NCI-H1436 (cell line): ENCODE measurements at places on chromosomes 16 and 17.

DNA sequence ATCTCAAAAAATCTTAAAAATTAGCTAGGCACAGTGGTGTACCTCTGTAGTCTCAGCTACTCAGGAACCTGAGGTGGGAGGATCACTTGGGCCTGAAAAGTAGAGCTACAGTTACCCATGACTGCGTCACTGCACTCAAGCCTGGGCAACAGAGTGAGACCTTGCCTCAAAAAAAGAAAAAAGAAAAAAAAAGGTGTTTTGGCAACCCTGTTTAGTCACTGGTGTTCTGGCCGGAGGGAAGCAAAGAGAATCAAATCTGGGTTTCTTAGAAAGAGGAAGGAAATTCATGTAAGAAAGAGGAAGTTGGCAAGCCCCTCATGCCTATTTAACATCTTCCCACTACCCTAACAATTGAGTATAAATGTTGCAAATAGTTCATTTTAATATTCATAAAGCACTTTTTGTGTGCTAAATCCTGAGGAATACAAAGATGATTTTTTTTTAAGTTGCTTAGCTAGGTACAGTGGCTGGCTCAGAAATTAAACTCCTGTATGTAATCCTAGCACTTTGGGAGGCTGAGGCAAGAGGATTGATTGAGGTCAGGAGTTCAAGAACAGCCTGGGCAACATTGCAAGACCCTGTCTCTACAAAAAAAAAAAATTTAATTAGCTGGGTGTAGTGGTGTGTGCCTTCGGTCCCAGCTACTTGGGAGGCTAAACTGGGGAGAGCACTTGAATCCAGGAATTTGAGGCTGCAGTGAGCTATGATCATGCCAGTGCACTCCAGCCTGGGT, 6.5 kb upstream of the USP32 start:
- no peak for DNase-seq

DNA sequence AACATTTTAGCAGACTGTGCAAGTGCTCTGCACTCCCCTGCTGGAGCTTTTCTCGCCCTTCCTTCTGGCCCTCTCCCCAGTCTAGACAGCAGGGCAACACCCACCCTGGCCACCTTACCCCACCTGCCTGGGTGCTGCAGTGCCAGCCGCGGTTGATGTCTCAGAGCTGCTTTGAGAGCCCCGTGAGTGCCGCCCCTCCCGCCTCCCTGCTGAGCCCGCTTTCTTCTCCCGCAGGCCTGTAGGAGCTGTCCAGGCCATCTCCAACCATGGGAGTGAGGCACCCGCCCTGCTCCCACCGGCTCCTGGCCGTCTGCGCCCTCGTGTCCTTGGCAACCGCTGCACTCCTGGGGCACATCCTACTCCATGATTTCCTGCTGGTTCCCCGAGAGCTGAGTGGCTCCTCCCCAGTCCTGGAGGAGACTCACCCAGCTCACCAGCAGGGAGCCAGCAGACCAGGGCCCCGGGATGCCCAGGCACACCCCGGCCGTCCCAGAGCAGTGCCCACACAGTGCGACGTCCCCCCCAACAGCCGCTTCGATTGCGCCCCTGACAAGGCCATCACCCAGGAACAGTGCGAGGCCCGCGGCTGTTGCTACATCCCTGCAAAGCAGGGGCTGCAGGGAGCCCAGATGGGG, 3.1 kb downstream of the GAA start:
- peak; percentile 33 for DNase-seq

DNA sequence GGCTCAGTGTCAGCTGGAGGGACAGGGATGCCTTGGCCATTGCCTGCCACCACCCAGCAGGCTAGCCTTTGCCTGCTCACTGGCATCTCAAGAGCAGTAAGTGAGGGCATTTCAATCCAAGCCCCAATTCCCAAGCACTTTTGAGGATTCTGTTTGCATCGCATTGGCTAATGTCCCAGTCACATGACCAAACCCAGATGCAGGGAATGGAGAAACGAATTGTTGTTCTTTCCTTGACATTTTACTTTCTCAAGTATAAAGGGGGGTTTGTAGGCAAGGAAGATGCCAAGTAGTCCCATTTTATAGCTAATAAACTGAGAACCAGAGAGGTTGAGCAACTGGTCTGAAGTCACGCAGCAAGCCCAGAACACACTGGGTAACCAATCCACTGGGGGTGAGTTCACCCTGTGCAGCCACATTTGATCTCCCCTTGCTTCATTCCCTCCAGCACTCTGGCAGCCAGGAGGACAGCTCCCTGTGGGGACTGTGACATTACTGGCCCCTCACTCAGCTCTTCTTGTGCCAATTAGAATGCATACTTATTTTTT, 193.8 kb upstream of the CACNG3 start:
- DNase-seq, result no peak

GRCh38 chr17:77810536-77810935, 148.0 kb upstream of the TNRC6C start:
- no peak for DNase-seq

- no peak for DNase-seq
These were observed 3.0 kb upstream of the MGAT5B start for GRCh38 chr17:76865174-76865573.

GRCh38 chr16:28042811-28043210, 20.7 kb downstream of the GSG1L start:
- no peak for DNase-seq

DNA sequence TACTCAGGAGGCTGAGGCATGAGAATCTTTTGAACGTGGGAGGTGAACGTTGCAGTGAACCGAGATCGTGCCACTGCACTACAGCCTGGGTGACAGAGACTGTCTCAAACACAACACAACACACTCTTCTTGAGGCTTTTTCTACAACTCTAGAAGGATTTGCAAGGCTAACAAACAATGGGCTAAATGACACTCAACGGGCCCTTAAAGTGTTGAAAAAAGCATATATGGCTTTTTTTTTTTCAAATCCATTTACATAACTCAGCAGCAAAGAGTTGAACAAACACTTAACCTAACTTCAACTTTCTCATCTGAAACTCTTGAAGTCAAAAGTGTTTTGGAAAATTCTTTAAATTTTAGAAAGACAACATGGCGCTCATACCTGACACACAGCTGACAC, 22.3 kb downstream of the CDR2 start:
- no peak for DNase-seq

GRCh38 chr17:48460052-48460451, 30.0 kb upstream of the SKAP1 start:
- no peak for DNase-seq

DNA sequence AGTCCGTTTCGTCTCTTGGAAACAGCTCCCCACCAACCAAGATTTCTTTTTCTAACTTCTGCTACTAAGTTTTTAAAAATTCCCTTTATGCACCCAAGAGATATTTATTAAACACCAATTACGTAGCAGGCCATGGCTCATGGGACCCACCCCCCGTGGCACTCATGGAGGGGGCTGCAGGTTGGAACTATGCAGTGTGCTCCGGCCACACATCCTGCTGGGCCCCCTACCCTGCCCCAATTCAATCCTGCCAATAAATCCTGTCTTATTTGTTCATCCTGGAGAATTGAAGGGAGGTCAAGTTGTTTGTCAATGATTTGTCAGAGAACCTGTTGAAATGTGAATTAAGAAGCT, 48.2 kb downstream of the IL21R start:
- DNase-seq, result no peak

DNA sequence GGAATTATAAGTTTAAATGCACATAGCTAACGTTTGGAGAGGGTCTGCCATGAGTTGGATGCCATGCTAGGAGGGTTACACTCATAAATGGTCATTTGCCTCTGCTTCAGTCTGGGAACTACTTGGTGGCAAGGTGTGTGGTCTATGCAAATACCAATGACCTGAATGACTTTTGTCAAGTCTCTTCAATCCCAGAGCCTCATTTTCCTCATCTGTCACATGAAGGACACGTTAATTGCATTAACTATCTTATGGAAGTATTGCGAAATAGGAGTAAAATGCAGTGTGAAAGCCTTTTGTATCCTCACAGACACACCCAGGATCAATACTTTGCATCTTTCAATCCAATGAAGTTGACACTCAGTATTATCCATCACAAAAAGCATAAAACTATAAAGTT, 62.8 kb downstream of the CDK5R1 start:
- no peak for DNase-seq

- no peak for DNase-seq
These were observed 241.4 kb downstream of the PMP22 start for GRCh38 chr17:15023589-15024336.

- DNase-seq, result no peak
These were observed 18.6 kb downstream of the KNOP1 start for GRCh38 chr16:19699472-19699871.

DNA sequence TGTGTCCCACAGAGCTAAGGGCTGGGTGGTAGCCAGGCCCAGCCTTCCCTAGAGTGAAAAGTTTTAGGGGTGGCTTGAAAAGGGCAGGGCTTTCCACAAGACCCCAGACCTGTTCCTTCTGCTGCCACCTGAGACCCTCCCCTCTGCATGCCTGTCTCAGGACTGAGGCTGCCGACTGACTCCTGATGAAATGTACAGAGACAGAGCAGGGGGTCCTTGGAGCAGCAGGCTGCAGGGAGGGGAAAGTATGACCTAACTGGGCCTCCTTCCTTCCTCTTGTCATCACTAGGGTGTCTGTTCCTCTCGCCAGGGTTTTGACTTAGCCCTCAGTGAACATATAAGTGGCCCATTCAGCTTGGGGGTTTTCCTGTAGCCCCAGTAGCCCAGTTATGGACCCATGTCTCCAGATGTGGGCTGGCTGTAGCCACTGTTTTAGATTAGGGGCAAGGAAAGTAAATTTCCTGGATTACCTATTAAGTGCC, 14.9 kb upstream of the NFATC3 start:
- no peak for DNase-seq

DNA sequence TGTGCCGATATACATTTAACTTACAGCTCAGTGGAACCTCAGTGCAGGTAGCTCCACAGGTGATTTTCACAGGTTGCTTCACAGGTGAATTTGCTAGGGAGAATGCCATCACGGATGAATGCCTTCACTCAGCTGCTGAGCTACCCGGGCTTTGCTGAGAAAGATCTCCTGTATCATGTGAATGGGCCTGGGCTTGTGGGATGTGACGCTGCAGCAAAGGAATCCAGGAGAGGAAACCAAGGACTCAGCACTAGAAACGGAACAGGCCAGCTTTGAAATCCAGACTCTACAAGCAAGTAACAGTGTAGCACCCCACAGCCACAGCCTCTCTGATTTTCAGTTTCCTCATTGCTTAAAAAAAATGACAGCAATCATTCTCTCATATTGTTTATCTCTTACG, 271.4 kb upstream of the MAF start:
- no peak for DNase-seq

GRCh38 chr17:43809121-43809520, 23.8 kb downstream of the MPP3 start:
- DNase-seq, result no peak

DNA sequence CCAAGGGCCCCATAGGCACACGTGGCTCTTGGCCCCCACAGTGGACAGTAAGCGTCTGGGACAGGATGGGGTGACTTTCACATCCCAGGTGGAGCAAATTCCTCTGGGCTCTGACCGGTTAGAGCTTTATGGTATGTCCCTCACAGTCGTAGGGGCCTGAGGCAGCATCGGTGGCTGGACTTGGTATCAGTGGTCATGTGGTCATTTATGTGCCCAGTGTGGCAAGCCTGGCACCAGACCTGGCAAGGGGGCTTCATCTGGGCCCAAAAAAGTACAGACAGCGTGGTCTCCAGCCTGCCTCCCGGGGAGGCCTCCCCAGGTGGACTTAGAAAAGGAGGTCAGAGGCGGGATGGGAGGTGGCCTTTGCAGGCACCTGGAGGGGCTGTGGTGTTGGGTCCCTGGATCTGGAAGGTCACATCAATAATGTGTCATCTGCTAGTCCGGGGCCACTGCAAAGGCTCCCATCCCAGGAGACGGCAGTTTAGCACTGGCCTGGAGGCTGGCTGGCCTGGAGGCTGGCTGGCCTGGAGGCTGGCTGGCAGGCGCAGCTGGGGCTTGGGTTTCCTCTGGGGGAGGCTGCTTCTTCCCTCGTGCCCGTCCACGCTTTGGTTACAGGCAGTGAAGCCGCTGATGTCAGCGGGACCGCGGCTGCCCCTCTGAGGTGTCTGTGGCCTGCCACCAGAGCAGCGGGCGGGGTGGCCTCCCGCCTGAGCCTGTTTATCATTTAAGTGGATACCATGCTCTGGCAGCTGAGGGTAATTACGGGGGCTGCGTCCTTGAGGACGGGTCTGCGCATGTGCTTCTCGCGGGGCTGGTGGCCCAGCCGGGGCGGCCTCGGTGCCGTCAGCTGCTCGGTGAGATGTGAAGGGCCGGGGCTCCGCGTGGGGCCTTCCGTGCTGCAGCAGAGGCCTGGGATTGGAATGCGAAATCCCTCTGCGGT, 20.7 kb upstream of the CBX4 start:
- DNase-seq, result peak; percentile 60

DNA sequence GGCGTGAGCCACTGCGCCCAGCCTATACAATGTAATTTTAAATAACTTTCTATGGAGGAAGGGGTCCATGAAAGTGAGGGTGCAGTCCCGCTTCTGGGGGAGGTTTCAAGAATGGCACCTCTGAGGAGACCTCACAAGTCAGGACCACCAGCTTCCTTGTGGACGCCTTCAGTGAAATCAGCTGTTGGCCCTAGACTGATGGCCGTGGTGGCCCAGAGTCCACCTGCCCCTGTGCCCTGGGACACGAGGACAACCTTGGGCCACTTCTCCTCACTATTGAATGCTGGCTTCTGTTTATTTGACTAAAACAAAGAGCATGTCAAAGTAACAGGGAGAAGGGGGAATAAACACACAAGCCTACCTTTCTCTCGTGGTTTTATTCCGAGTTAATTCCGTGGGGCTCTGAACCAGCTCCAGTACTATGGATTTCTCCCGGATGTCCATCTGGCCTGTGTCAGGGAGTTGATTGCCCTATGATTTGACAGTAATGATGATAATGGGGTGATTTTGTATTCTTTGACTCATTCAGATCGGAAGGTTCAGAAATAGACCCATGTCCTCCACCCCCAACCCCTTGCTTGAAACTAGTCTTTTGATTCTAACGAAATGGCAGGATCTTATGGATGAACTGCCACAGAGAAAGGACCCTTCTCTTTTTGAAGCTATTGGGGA, 8.6 kb upstream of the CBX4 start:
- no peak for DNase-seq

DNA sequence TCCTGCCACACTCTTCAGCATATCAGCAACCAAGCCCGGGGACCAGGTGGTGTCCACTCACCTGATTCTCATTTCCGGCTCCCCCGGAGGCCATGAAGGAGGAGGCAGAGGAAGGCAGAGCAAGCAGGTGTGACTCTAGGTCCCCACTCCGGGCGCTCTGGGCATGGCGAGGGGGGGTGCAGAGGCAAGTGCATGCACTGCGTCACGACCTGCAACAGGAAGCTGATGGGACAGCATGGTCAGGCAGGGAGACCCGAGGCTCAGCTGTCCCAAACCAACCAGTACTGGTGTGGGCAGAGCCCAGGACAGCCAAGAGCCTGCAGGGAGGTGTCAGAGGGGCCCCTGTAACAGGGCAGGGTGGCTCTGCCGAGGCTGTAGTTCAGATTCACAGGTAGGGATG, 2.1 kb upstream of the ENGASE start:
- no peak for DNase-seq

- no peak for DNase-seq
These were observed 67.6 kb downstream of the USP31 start for GRCh38 chr16:23081675-23082119.

- DNase-seq, result no peak
These were observed 23.6 kb downstream of the ALOX12B start for GRCh38 chr17:8063761-8064534.

- DNase-seq, result no peak
These were observed 390 bp upstream of the BBS2 start for GRCh38 chr16:56520251-56520577.

- DNase-seq, result no peak
These were observed 829 bp downstream of the DHRS7B start for GRCh38 chr17:21127509-21128077.

- no peak for DNase-seq
These were observed 15.0 kb upstream of the C17orf58 start for GRCh38 chr17:68011199-68011665.

GRCh38 chr16:53449816-53450517, 15.7 kb downstream of the RBL2 start:
- DNase-seq, result no peak
